ENCODE measurements at places on chromosomes 2 and 18.

GRCh38 chr2:26640781-26641564 lies at the start of gene CIB4:
Gene CIB4, minus strand, starts transcription at chr2:26641366. Its CDS starts 52 bp downstream, at chr2:26641314.
- no peak within 1 kb of the TSS for H3K4me3 ChIP-seq
- peaks cover 23% of the 10 kb centered on the region for H3K27me3 ChIP-seq
- H3K27ac ChIP-seq: no peak within 1 kb of the TSS
- no peaks in the 10 kb centered on the region for H3K36me3 ChIP-seq
- H3K4me1 ChIP-seq: peaks cover 7% of the 10 kb centered on the region
- DNase-seq: no peak

GRCh38 chr2:151315381-151315903 lies 26.0 kb upstream of the NMI start:
- H3K27me3 ChIP-seq: no peaks in the 10 kb centered on the region
- peak overlapping the region; percentile 35 for H3K27ac ChIP-seq
- no peak for DNase-seq
- H3K36me3 ChIP-seq: no peaks in the 10 kb centered on the region
- no peak overlapping the region for H3K4me3 ChIP-seq

- H3K4me1 ChIP-seq: peaks cover 20% of the 10 kb centered on the region
- no peak overlapping the region for H3K4me3 ChIP-seq
- no peaks in the 10 kb centered on the region for H3K27me3 ChIP-seq
- H3K27ac ChIP-seq: no peak overlapping the region
- H3K36me3 ChIP-seq: no peaks in the 10 kb centered on the region
Measured at GRCh38 chr2:157871415-157871814, 4.7 kb downstream of the ACVR1 start.

- H3K36me3 ChIP-seq: no peaks in the 10 kb centered on the region
- H3K27me3 ChIP-seq: no peaks in the 10 kb centered on the region
- H3K4me3 ChIP-seq: no peak overlapping the region
- DNase-seq: peak; percentile 72
Measured at GRCh38 chr18:8389391-8390340, 219.6 kb upstream of the RAB12 start.

DNA sequence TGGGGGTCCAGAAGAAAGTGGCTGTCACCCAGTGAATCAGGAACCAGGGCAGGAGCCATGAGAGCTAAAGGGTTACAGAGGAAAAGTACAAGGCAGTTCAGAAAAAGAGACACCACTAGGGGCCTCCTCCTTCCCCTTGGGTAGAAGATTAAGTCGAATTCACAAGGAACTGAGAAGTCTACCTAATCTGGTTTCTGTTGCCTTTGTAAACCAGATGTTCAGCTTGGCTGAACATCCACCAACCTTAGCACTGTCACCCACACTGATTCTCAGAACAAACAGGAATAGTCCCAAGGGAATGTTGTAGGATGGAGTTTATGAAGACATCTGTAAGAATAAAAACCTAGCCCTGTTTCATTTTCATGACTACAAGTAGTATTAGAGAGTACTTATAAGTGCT lies 90.4 kb upstream of the NOSTRIN start:
- no peak overlapping the region for H3K4me3 ChIP-seq
- no peaks in the 10 kb centered on the region for H3K27me3 ChIP-seq
- no peaks in the 10 kb centered on the region for H3K36me3 ChIP-seq
- no peaks in the 10 kb centered on the region for H3K4me1 ChIP-seq
- no peak overlapping the region for H3K27ac ChIP-seq

All from SK-N-SH (cell line).